ENCODE measurements at places on chromosomes 12 and 14. TPM values are rescaled to one million over a fixed set of nuclear protein-coding genes. Genes with fewer than 3 reads are reported as not detected.

Gene EXOC3L4
- total RNA-seq = not detected

Gene LRRIQ1
- total RNA-seq = 0.11 TPM

Gene C1R
- 51.1 TPM for total RNA-seq

Gene GUCY2C
- total RNA-seq = not detected

Gene LBHD2
- total RNA-seq = not detected

Gene SVOP
- total RNA-seq = not detected

Gene SLC25A47
- not detected for total RNA-seq

Gene PRICKLE1
- 13.2 TPM for total RNA-seq

Gene AMIGO2
- total RNA-seq = 29.9 TPM

Gene ETFBKMT
- 1.8 TPM for total RNA-seq

Gene TMEM253
- total RNA-seq = not detected

Gene ALDH6A1
- 19.9 TPM for total RNA-seq

Gene SLCO1A2
- not detected for total RNA-seq

Gene PPP1R13B
- 4.6 TPM for total RNA-seq

Gene SMOC1
- total RNA-seq = 4.6 TPM

Gene CCNB1IP1
- total RNA-seq = 52.0 TPM

Gene GALNT16
- total RNA-seq = 1.4 TPM

Gene HAL
- total RNA-seq = not detected

Gene AKAP3
- 0.22 TPM for total RNA-seq

Gene IRF2BPL
- 51.0 TPM for total RNA-seq

Measured in GM23248 (cell line).